ENCODE measurements at places on chromosomes 3 and 15.

DNA sequence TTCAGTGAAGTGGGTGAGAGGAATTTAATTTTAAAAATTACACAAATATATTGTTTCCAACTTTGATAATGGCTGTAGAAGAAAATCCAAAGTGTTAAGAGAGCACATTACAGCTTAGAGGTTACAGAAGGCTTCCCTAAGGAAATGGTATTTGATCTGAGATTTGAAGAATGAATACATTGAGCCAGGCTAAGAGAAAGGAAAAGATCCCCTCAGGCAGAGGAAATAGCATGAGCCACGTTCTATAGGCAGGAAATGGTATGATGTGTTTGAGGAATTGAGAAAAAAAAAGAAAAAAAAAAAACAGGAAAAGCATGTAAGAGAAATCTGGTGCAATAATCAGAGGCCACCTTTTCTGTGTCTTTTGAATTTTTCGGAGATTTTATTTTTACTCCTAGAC lies 48.6 kb downstream of the UNC13C start:
- no peak for DNase-seq

GRCh38 chr3:48422272-48422671 lies 7.6 kb downstream of the PLXNB1 start:
- no peak for DNase-seq

DNA sequence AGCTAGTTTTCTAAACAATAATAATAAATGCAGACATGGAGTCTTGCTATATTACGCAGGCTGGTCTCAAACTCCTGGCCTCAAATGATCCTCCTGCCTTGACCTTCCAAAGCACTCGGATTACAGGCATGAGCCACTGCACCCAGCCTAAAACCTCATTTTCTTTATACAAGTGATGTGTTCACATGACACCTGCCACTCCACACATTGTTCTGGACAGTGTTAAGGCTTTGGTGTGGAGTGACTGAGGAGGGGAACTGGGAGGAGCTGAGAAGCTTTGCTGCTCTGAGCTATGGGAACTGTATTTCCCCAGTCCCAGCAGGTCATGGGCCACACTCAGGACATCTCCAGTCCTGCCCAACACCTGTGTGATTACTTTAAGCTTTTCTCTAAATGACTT lies 380.0 kb downstream of the LRTM1 start:
- DNase-seq = no peak

DNA sequence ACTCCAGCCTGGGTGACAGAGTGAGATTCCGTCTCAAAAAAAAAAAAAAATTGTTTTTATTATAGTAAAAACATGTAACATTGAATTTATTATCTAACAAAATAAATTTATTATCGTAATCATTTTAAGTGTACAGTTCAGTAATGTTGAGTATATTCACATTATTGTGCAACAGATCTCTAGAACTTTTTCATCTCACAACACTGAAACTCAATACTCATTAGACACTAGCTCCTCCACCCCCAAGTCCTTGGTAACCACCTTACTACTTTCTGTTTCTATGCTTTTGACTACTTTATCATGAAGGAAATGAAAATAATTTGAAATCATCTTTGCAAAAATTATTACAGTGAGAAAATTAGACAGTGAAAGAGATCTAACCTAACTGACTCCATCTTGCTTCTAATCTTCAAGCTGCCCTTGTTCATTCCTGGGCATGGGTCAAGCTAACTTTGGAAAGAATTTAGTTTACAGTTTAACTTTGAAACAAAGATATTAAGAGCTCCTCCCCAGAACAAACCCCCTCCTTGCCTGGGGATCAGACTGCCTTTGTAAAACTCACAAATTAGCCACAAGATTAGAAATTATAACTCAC lies 15.0 kb upstream of the FYCO1 start:
- DNase-seq = no peak

- no peak for DNase-seq
Observed at GRCh38 chr15:57545995-57546394, 45.7 kb upstream of the MYZAP start.

- DNase-seq = no peak
Observed at GRCh38 chr3:30281526-30281925, 324.9 kb upstream of the TGFBR2 start.

DNA sequence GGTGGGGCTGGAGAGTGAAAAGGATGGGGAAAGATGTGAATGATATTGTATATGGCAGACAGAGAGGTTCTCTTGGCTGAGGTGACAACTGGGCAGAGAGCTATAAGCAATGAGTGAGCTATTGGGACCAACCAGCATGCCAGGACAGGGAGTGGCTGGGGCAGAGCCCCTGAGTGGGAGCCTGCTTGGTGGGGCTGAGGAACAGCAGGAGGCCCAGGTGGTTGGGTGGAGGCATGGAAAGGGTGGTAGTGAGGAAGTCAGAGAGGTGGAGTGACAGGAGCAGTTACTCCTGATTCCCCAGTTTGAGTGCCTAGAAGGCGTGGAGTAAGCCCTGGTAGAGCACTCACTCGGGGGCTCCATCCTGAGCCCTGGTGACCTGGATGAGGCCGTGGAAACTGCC lies 15.5 kb upstream of the TNFAIP8L3 start:
- DNase-seq = no peak

DNA sequence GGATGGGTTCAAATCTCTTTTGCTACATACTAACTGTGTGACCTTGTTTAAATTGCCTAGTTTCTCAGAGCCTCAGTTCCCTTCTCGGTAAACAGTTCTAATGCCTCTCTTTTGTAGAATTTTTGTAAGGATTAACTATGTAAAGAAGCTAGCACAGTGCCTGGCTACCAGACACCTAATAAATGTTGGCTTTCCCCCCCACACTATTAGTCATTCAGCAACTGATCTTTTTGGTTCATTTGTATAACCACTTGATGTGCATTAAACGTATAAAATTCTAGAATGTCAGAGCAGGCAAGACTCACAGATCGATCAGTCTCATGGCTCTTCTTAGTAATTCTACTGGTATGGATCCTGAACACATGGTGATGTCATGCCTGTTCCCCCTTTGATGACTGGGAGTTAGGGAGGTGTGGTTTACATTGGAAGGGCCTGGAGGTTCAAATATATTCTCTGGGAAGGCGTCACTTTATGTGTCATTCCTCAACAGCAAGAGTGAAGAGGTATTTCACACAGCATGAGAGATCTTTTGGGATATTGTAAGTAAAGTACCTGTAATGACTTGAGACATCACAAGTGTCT lies 6.5 kb downstream of the TAGLN3 start:
- DNase-seq = no peak

DNA sequence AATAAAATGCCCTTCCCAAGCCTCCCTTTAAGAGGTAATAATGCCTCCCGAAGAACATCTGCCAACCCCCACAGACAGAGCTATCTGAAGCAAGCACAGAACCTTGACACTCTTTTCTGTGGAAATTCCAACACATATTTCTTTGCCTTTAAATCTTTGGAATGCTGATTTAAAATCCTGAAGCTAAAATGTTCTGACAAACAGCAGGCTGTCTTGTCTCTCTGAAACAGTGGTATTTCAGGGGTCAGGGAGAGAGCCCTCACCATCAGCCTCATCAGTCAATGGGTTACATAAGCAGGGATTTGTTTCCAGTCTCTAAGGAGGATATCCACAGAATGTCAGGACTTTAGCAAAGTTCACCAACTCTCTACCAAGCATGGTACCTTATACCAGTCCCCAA lies 27.8 kb upstream of the ARHGEF3 start:
- no peak for DNase-seq

DNA sequence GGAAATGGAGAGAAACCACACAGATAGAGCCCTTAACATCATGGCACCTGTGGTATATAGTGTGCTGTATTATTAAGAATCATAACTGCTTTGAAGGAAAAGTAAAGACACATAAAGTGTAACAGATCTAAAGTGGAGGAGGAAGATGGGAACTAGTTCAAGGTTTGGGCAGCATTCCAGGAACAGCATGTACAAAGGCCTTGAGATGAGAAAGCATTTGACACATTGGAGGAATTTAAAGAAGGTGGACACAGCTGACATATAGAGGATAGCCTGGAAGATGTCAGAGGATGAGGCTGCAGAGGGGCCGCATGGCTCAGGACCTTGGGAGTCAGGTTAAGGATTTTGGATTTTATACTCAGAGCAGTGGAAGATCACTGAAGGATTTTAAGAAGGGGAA lies 39.0 kb downstream of the LRTM1 start:
- no peak for DNase-seq

- no peak for DNase-seq
Observed at GRCh38 chr15:27899583-27900285, 199.4 kb downstream of the OCA2 start.

DNA sequence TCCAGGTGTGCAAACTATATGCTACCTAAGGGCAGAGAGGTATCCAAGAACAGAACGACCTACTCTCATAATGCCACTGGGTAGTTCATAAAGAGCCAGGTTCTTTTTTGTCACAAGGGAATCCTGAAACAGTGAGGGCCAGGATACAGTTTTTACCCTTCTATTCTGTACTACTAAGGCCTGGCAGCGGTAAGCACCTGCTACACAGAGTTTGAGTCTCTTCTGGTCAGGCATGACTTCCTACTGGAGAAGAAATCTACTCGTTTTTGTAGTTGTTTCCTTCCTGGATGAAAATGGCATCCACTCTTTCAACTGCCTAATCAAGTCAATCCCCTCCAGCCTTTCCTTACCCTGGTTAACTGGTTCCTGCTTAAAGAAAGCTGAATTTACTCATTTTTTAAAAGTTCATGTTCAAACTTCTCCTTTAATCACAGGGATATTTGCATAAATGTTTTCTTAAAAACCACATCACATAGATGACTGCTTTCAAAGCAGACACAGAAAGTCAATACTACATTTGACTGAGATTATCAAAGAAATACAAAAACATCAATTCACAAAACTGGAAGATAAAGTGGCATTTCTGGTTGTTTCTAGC lies 40.0 kb downstream of the MAP4 start:
- no peak for DNase-seq

GRCh38 chr3:183502237-183503181 lies 53.0 kb downstream of the KLHL6 start:
- no peak for DNase-seq

GRCh38 chr3:131794766-131795388 lies 239.9 kb downstream of the CPNE4 start:
- no peak for DNase-seq

- no peak for DNase-seq
Observed at GRCh38 chr15:75062706-75063105, 39.3 kb downstream of the PPCDC start.

- DNase-seq = no peak
Observed at GRCh38 chr3:22720596-22720995, 482.5 kb upstream of the UBE2E2 start.

DNA sequence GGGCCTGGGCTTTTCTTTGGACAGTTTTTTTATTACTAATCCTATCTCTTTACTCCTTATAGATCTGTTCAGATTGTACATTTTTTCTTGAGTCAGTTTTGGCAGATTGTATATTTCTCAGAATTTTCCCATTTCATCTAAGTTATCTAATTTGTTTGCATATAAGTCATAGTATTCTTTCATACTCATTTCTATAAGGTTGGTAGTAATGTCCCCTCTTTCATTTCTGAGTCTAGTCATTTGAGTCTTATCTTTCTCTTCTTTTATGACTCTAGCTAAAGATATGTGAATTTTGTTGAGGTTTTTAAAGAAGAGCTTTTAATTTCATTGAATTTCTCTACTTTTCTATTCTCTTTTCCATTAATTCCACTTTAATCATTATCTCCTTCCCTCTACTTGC lies 27.2 kb downstream of the TRPM1 start:
- no peak for DNase-seq

DNA sequence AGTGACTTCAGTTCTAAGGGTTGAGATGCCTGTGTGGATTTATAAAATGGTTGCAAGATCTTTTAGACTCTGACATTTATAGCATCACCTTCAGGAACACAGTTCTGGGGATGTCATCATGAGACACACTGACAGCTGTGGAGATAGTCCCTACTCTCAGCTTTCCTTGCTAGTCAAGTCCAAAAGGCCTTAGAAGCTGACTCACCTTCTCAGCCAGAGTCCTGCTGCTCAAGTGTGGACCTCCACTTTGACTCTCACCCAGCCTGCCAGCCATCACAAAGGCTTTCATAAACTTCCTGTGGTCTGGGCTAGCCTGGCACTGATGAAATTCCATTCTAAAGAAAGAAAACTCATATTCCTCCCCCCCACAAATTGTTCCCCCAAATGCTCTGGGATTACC lies 44.8 kb downstream of the TMEM39A start:
- no peak for DNase-seq

DNA sequence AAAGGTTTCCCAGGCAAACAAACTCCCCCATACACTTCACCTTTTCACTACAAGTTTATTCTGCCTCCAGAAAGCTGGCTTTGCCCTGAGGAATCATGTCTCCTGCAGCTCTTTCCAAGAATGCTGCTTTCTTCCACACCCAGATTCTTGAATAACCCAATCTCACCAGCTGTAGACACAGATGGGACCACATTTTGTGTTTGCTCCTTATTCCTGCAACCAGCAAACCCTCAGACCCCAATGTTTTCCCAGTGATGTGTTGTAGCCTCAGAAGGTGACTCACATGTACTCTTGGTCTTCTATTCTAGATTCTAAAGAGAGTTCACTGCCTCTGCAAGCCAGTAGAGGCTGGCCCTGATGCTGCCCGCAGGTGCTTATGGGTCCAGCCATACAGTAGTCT lies 23.6 kb upstream of the TRIM59 start:
- DNase-seq = no peak

DNA sequence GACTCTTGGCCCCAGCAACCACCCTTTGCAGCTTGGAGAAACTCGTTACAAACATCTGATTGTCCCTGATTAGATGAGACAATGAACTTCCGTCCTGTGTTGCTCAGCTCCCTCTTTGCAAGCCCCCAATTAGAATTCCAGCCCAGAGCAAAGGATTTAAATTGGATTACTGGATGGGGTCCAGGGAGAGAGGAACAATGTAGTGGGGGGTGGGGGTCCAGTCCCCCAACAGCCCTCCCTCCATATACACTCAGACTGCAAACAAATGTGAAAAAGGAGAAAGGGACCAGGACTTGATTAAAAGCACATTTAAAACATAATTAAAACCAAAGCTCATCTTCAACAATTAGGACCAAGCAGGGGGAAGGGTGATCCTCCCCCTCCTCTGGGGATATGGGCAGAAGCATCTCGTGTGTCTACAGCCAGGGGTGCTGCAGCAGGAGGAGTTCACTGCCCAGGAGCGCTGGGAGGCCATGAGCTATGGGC lies 71.7 kb upstream of the TMEM115 start:
- DNase-seq = no peak

DNA sequence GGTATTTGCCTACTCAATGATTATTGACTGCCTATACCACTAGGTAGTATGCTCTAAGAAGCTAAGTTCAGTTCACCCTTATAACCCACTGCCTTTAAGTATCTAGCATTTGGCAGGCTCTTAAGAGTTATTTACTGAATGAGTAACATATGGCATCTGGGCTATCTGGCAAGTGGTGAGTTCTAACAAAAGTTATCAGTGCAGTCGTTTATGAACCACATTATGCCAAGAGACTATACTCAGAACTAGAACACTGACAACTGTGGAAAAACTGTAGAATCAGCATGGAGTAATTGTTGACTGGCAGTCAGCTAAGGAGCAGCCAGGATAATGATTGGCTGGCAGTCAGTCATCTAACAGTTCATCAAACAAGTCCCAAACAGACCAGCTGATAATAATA lies 25.8 kb downstream of the RAF1 start:
- DNase-seq = no peak
